ENCODE measurements at places on chromosomes 5 and 9.
A peak's percentile ranks its signal among the peaks of the same experiment; 100 is the strongest.

DNA sequence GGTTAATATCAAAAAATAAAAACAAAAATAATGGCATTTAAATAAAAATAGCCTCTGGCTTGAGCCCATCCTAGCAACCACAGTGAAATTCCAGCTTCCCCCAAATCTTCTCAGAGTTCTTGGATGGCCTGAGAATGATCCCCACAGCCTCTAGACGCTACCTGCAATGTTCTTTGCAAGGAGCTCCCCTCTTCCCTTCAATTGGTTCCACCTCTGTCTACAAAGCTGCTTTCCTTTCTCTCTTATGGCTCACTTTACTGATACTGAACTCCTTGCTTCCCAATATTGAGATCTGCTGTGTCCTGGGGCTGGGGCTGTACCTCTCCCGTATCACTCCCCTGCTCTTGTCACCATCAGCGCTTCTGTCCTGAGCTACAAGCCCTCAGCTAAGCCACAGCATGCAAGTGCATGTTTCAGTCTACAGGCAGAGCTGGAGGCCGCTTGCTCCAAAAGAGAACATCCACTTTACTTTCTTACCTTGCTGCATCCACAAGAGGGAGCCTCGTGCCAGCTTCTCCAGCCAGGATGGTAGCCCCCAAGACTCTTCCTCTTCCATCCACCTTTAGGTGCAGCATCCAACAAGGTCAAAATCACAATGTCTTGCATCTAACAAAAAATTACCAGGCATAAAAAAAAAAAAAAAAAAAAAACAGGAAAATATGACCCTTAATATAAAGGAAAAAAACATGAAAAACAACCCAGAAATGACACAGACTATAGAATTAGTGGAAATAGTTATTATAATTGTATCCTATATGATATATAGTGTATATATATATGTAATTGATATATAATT is 57.4 kb upstream of the PRSS3 start:
- no peak for DNase-seq

DNA sequence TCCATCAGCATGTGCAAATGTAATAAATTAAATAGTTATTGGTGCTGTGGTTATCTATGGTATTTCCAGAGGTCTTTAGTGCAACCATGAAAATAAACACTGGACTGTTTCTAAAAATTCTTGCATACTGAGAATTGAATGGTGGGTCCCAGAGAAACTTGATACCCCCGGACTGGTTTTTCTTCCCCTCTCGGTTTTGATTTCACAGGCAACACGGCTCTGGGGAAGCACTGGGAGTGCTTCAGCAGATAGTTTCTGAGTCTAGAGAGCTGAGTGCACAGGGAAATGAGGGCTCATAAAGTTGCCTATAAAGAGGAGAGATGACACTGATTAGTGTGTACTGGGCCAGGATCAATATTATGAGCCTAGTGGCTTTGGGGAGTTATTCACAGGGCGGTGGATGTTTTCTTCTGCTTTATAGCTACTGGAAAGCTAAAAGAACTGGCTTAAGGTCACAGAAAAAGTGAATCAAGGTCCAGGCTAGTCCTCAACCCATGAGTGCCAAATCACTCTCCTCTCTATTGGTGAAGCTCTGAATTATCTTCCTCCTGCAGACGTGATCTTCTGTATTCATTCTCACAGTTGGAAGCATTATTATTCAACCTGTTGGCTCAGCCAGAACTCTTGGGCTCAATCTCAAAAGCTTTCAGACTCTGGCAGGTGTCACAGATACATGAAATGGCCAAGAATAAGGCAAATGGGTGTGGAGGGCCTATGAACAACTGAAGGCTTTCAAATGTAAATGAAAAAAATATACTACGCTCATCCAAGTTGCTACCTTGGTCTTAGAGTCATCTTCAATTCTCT is 170.2 kb upstream of the HMHB1 start:
- DNase-seq: no peak

GRCh38 chr9:32378993-32379729 is 5.3 kb upstream of the ACO1 start:
- peak; percentile 17 for DNase-seq

GRCh38 chr9:115636596-115636995 is 517.0 kb upstream of the PAPPA start:
- no peak for DNase-seq

DNA sequence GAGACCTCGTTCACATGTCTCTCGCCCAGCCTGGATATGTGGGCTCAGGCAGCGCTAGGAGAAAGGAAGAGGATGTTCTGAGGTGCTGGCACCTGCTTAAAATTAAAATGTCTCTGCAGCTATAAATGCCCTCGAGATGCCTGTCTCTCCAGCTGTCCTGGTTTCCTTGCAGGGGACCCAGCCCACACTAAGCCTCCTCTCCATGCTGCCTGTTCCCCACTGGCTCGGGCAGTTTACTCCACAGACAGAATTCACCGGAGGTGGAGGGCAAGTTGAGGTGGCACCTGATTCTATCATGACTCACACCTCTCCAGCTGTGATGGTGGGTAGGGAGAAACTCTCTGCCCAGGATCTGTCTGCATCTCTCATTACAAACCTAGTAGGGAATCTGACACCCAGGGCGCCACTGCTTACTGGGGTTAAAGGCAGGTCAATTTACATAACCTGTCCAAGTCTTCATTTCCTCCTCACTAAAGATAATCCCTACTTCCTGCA is 420.9 kb downstream of the SPOCK1 start:
- no peak for DNase-seq

DNA sequence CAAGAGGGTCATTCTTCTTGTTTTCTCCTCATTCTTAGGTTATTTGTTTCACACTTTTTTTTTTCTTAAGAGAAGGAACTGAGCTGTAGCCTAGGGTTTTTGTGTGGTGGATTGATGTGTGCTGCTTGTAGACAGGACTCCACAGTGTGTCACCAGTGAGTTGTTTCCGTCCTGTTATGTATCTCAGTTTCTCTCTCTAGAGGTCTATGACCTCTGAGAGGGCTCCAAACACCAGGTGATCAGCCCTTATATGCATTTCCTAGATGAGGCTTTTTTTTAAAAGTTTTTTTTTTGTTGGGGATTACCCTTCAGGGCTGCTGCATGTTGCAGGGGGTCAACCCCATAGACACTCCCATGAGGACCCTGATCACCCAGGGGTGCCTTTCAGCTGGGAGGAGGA is 124.2 kb upstream of the MAST4 start:
- DNase-seq: no peak

DNA sequence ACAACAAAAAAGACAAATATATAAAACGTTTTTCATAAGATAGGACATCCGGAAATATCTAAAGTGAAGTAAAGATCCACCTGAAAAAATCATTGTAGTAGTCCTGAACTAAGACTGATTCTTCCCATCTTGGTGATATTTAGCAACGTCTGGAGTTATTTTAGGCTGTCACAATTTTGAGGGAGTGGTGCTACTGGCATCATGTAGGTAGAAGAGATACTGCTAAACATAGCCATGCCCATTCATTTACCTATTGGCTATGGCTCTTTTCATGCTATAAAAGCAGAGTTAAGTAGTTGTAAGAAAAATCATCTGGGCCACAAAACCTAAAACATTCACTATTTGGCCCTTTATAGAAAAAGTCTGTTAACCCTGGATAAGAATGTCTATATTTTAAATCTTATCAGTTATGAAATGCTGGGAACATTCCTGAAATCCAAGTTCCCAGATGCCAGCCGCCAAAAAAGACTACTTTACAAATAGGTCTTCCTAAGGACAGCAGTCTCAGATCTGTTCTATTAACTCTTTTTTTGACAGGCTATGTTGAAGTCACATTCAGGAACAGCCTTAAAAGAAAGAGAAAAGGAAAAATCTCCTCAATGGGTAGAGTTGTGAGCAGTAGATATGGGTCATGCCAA is 27.0 kb downstream of the RAPGEF6 start:
- no peak for DNase-seq

All from stimulated activated CD4-positive, alpha-beta T cell treated with anti-CD3 and anti-CD28 coated beads, Interleukin-15, amount 100 ng/mL, for 48 hours (primary cell).